ENCODE measurements at places on chromosomes 16 and 17.

DNA sequence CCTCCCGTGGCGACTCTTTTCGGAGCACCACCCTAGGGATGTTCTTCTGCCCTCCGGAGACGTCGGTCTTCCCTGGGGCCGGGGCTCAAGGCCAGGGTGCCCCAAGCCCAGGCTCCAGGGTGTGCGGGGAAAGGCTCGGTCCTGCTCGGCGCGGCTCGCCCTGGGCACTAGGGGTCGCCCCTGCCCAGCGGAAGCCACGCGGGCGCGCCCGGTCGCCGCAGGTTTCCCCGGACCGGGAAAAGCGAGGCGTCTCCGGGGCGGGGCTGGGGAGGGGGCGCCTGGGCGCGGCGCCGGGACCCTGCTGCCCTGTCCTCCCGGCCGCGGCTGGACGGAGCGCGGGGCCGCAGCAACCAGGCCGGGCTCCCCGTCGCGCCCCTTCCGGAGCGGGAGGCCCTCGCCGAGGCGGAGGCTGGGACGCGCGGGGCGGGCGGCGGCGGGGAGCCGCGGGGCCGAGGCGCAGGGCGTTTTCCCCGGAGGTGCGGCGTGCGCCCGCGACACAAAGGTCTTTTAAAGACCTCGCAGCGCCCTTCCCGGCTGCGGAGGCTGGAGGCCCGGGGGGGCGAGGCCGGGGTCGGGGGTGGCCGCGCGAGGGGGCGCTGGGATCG is 76.4 kb downstream of the MRC2 start:
- peak; percentile 79 for DNase-seq

GRCh38 chr16:60755907-60756306 is 1280.3 kb downstream of the CDH8 start:
- DNase-seq, result no peak

DNA sequence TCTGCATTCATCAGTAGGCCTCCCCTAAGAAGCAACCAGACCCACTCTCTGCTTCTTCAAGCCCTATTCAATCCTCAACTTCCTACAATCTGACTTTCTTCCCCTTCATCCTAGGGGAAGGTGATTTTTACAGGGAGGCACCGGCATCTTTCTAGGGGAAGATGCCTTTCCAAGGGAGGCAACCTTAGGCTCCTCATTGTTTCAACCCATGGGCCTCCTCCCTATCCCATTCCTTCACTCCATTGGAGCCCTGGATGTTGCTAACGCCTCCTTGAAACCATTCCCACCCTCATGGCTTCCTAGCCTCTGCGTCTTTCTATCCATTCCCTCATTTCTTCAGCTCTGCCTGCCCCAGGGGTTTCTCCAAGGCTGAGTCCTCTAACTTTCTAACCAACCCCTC is 2.7 kb upstream of the CUEDC1 start:
- no peak for DNase-seq

GRCh38 chr16:19522760-19523159 is 862 bp upstream of the GDE1 start:
- no peak for DNase-seq

DNA sequence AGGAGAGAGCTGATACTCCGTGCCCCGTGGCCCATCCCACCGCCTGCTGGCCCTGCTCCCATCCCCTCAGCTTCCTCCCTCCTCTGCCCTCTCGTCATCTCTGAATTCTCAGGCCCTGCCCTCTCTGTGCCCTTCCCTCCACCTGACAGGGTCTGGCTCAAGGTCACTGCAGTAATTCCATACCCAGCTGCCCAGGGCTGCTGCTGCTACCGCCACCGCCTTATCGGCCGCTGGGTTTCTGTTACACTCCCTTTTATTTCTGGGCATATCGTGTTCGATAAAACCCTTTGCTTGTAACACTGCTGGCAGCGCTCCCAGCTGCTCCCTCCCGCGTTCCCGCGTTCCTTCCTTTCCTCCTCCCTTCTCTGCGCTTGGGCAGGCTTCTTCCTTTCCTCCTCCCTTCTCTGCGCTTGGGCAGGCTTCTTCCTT is 1.2 kb downstream of the EPN3 start:
- DNase-seq, result no peak

DNA sequence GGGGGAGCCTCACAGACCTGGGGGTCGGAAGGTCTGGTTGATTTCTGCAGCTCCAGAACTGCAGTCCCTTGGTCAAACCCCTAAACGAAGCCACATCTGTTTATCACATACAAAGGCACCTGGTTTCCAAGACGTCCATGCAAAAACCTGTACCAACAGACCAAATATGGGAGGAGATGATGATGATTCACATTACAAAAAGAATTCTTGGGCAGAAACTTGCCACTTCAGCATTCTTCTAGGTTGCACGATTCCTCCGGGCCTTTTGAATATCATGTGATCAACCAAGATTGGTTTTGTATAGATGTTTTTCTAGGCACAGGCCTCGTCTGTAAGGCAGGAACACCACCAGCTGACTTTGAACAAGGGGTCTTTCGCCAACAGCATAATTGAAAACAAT is 466.3 kb downstream of the SOX9 start:
- no peak for DNase-seq

DNA sequence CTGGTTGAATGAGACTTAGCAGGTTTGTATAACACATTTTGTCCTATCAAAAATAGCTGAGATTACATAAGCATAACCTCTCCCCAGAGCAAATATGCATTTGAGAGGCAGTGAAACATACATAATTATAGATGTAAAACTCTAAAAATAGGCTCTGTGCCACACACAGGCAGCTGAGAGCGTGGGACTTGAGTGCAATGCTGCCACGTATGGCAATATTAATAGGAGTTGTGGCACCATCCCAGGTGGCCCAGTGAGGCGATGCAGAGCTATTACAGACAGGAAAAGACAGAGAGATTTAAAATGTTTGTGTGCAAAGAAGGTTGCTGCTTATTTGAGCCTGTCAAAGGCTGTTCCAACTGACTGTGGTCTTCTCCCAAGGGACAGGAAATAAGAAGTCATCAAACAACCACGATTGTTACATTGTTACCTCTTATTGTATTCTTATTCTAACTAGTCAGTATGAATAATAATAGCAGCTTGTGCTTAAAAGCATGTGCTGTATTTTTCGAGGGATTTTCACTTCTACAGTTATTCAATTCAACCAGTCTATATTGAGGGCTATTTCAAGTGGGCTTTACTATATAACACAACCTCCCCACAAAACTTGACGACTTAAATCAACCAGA is 116.5 kb downstream of the SALL1 start:
- no peak for DNase-seq
